ENCODE measurements at places on chromosomes 4 and X.
A peak's percentile ranks its signal among the peaks of the same experiment; 100 is the strongest.

GRCh38 chr4:76036855-76037254 is 985 bp upstream of the CXCL11 start:
- H3K4me3 ChIP-seq: no peak overlapping the region
- no peaks in the 10 kb centered on the region for H3K36me3 ChIP-seq
- no peaks in the 10 kb centered on the region for H3K4me1 ChIP-seq
- H3K27me3 ChIP-seq: peaks cover 4% of the 10 kb centered on the region
- DNase-seq: no peak
- no peak overlapping the region for H3K27ac ChIP-seq

GRCh38 chr4:181756451-181757095 is 486.6 kb upstream of the TENM3 start:
- H3K4me1 ChIP-seq: peaks cover 19% of the 10 kb centered on the region
- peaks cover 16% of the 10 kb centered on the region for H3K27me3 ChIP-seq
- no peak overlapping the region for H3K27ac ChIP-seq
- H3K4me3 ChIP-seq: no peak overlapping the region
- H3K36me3 ChIP-seq: no peaks in the 10 kb centered on the region

GRCh38 chr4:124946696-124947095 is 234.2 kb upstream of the ANKRD50 start:
- no peak for DNase-seq
- H3K4me1 ChIP-seq: peaks cover 8% of the 10 kb centered on the region
- no peak overlapping the region for H3K4me3 ChIP-seq
- no peaks in the 10 kb centered on the region for H3K36me3 ChIP-seq

- no peak within 1 kb of the TSS for H3K27ac ChIP-seq
- H3K4me3 ChIP-seq: no peak within 1 kb of the TSS
- no peaks in the 10 kb centered on the region for H3K4me1 ChIP-seq
- peaks cover 4% of the 10 kb centered on the region for H3K36me3 ChIP-seq
- DNase-seq: no peak
- H3K27me3 ChIP-seq: no peaks in the 10 kb centered on the region
Observed at GRCh38 chr4:109847896-109848442, at the start of gene LRIT3. Gene LRIT3 (plus strand): TSS chr4:109848107. CDS start chr4:109848202, 95 bp downstream.

GRCh38 chr4:14338585-14339265 is 663.6 kb upstream of the CPEB2 start:
- H3K4me3 ChIP-seq: no peak overlapping the region
- H3K27ac ChIP-seq: no peak overlapping the region
- no peak for DNase-seq
- no peaks in the 10 kb centered on the region for H3K36me3 ChIP-seq

- no peaks in the 10 kb centered on the region for H3K36me3 ChIP-seq
- H3K4me3 ChIP-seq: peak overlapping the region; percentile 78
- DNase-seq: no peak
- H3K27me3 ChIP-seq: peaks cover 100% of the 10 kb centered on the region
- H3K4me1 ChIP-seq: peaks cover 22% of the 10 kb centered on the region
Observed at GRCh38 chr4:112517067-112517634, 1.2 kb upstream of the NEUROG2 start.

- H3K27me3 ChIP-seq: no peaks in the 10 kb centered on the region
- DNase-seq: no peak
- no peak overlapping the region for H3K4me3 ChIP-seq
- H3K27ac ChIP-seq: no peak overlapping the region
- H3K36me3 ChIP-seq: no peaks in the 10 kb centered on the region
Observed at GRCh38 chrX:19875050-19875431, 12.4 kb downstream of the SH3KBP1 start.

GRCh38 chr4:13476915-13477314 is 7.2 kb downstream of the RAB28 start:
- no peak for DNase-seq
- H3K27ac ChIP-seq: no peak overlapping the region
- no peaks in the 10 kb centered on the region for H3K27me3 ChIP-seq
- peaks cover 5% of the 10 kb centered on the region for H3K4me1 ChIP-seq
- H3K36me3 ChIP-seq: no peaks in the 10 kb centered on the region
- no peak overlapping the region for H3K4me3 ChIP-seq

DNA sequence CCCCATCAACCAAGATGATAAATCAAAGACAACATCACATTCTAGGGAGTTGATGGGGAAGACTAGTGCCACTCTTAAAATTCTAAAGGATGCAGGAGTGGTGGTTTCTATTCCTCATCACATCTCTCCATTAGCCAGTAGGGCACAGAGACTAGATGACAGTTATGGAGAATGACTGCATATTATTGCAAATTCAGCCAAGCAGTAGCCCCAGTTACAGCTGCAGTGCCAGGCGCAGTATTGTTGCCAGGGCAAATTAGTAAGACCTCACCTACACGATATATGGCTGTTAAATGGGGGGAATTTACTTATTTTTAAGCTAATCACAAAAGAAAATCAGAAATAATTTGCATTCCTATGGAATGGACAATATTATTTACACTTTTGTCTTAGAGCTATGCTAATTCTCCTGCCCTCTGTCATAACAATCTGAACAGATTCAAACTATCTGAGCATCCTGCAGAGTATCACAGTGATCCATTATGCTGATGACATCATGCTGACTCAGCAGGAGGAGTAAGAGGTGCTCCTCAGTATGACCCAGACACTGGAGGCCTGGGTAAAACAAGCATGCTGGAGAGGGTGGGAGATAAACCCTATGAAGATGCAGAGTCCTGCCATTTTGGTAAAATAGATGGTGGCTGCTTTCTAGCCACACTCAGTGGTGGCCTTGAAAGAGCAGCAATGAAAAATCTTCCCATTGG is 24.7 kb downstream of the ETNPPL start:
- no peaks in the 10 kb centered on the region for H3K36me3 ChIP-seq
- H3K4me1 ChIP-seq: peaks cover 7% of the 10 kb centered on the region
- H3K27me3 ChIP-seq: no peaks in the 10 kb centered on the region
- H3K4me3 ChIP-seq: no peak overlapping the region
- no peak for DNase-seq
